ENCODE measurements at places on chromosomes 1 and 21. TPM values are rescaled to one million over a fixed set of nuclear protein-coding genes. Genes with fewer than 3 reads are reported as not detected.

CLCA2 gene
- total RNA-seq = not detected

FBXO28 gene
- total RNA-seq = 24.7 TPM

CSRP1 gene
- total RNA-seq = 402 TPM

SPRR2G gene
- not detected for total RNA-seq

TCHHL1 gene
- total RNA-seq = not detected

RYR2 gene
- 0.13 TPM for total RNA-seq

ZMYND12 gene
- 0.23 TPM for total RNA-seq

INTS7 gene
- total RNA-seq = 21.1 TPM

PADI1 gene
- 0.86 TPM for total RNA-seq

TNFRSF14 gene
- 0.31 TPM for total RNA-seq

CCDC190 gene
- not detected for total RNA-seq

CHRM3 gene
- not detected for total RNA-seq

COQ8A gene
- total RNA-seq = 19.9 TPM

OR6N1 gene
- total RNA-seq = not detected

EIF3I gene
- total RNA-seq = 314 TPM

CGN gene
- total RNA-seq = 1.6 TPM

ETV3L gene
- not detected for total RNA-seq

PSEN2 gene
- 28.3 TPM for total RNA-seq

LGR6 gene
- total RNA-seq = 0.62 TPM

LCE6A gene
- total RNA-seq = not detected

PRDX6 gene
- total RNA-seq = 303 TPM

LCE3E gene
- total RNA-seq = not detected

FAM163A gene
- total RNA-seq = not detected

TFF2 gene
- not detected for total RNA-seq

KCNH1 gene
- total RNA-seq = 2.7 TPM

SLC9C2 gene
- total RNA-seq = not detected

KRTAP12-1 gene
- not detected for total RNA-seq

PRKAA2 gene
- 2.8 TPM for total RNA-seq

KRTAP13-2 gene
- total RNA-seq = not detected

GBP7 gene
- not detected for total RNA-seq

TDRD10 gene
- not detected for total RNA-seq

RPE65 gene
- not detected for total RNA-seq

LIPI gene
- not detected for total RNA-seq

LCE1D gene
- total RNA-seq = not detected

DDX20 gene
- 7.5 TPM for total RNA-seq

TRIM45 gene
- total RNA-seq = 0.66 TPM

UBE2G2 gene
- total RNA-seq = 34.1 TPM

AGRN gene
- total RNA-seq = 124 TPM

NUDT4B gene
- 2.4 TPM for total RNA-seq

RCSD1 gene
- total RNA-seq = not detected

TMEM53 gene
- 7.1 TPM for total RNA-seq

KTI12 gene
- total RNA-seq = 11.5 TPM

PPM1J gene
- 1.3 TPM for total RNA-seq

OR2L3 gene
- not detected for total RNA-seq

S100A2 gene
- 28.6 TPM for total RNA-seq

Data from A549 treated with ZK216348 at 1 μM for 4 hours (cell line).